ENCODE measurements at places on chromosomes 6 and 20.

DNA sequence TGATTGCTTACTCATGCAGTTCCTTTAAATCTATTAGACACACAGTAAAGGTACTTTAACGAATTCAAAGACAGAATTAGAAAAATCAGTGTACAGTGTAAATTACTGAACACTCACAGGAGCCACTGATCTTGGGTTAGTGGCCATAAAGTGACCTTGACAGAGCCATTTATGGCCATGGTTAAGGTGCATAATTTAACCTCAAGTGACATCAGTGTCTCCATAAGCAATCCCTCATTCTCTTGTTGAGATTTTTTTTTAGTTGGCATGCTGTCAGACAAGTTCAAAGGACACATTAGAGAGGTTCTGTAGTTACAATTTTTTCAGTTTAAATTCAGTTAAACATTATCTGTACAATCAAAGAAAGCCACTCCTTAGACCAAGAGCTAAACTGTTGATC, 334.4 kb downstream of the KHDRBS2 start:
- no peak for DNase-seq

DNA sequence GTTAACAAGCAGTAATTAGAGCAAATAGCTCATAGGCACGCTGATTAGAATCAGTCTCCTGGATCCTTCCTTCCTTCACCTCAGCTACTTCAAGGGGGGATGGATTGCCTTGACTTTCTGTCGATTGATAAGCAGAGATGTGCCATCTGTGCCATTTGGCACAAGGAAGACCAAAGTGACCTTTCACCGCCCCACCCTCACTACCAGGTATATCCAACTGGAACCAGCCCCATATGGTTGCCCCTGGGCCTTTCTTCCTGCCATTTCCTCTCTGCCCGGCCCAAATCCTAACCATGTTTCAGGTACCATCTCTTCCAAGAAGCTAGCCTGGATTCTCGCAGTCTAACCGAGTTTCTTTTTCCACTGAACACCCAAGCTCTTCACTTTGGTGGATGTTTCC, 8.7 kb upstream of the CPNE5 start:
- DNase-seq: no peak

GRCh38 chr6:2900821-2901644, 2.1 kb downstream of the SERPINB9 start:
- DNase-seq: no peak

GRCh38 chr20:52983726-52984450, 11.7 kb downstream of the TSHZ2 start:
- no peak for DNase-seq

DNA sequence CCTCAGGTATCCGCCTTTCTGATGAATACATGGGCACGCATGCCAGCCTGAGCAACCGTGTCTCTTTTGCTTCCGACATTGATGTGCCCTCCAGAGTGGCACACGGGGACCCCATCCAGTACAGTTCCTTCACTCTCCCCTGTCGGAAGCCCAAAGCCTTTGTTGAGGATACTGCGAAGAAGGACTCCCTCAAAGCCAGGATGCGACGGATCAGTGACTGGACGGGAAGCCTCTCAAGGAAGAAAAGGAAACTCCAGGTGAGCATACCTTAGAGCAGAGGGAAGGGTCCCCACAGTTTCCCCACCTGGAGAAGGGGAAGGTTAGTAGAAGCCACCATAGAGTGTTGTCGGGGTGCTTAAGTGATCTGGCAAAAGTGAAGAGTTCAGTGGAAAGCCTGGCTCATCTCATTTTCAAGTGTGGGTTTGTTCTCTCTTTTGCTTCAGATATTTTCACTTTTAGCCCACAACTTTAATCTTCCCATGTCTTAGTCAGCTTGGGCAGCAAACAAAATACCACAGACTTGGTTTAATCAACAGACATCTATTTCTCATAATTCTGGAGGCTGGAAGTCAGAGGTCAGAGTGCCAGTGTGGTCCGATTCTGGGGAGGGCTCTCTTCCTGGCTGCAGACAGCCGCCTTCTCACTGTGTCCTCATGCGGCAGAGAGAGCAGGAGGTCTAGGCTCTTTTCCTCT, 133.5 kb upstream of the CLDN20 start:
- no peak for DNase-seq

- no peak for DNase-seq
Observed at GRCh38 chr20:47117773-47118172, 223.1 kb downstream of the EYA2 start.

GRCh38 chr6:43923376-43924221, 153.6 kb downstream of the VEGFA start:
- DNase-seq: peak; percentile 78

- DNase-seq: no peak
Observed at GRCh38 chr20:8150591-8150990, 18.5 kb downstream of the PLCB1 start.

DNA sequence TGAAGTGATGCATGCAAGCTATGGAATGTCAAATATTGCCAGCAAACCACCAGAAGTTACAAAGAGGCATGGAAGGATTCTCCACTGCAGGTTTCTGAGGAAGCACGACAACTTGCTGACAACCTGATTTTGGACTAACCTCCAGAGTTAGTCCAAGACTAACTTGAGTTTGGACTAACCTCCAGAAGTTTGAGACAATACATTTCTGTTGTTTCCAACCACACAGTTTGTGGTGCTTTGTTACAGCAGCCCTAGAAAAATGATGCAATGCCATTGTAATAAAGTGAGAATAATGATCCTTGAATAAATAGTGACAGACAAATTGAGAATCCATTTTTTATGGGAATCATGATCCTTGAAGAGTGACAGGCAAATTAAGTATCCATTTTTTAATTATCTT, 169.9 kb upstream of the HDDC2 start:
- no peak for DNase-seq

- no peak for DNase-seq
Observed at GRCh38 chr20:7161690-7162089, 394.2 kb downstream of the BMP2 start.

DNA sequence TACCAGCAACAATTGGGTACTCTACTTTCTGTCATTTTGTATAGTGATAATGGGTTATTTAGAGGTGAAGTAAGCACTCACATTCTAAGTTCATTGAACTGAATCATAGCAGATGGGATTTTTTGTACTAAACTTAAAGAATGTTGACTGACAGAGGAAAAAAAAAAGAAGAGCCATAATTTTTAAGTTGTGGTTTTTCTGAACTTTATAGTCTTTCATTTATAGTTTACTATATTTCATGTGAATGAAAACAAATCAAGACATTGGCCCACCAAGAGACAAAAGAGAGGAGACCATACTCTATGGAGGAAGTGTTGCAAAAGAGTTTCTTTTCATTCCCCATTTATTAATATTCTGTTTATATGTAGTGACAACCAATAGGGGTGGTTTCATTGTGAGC, 685.7 kb downstream of the BCKDHB start:
- no peak for DNase-seq

GRCh38 chr6:159097256-159097655, 52.5 kb upstream of the TAGAP start:
- DNase-seq: no peak

- no peak for DNase-seq
Observed at GRCh38 chr20:6976106-6976900, 208.8 kb downstream of the BMP2 start.

- no peak for DNase-seq
Observed at GRCh38 chr6:119270545-119270944, 79.0 kb downstream of the MAN1A1 start.

DNA sequence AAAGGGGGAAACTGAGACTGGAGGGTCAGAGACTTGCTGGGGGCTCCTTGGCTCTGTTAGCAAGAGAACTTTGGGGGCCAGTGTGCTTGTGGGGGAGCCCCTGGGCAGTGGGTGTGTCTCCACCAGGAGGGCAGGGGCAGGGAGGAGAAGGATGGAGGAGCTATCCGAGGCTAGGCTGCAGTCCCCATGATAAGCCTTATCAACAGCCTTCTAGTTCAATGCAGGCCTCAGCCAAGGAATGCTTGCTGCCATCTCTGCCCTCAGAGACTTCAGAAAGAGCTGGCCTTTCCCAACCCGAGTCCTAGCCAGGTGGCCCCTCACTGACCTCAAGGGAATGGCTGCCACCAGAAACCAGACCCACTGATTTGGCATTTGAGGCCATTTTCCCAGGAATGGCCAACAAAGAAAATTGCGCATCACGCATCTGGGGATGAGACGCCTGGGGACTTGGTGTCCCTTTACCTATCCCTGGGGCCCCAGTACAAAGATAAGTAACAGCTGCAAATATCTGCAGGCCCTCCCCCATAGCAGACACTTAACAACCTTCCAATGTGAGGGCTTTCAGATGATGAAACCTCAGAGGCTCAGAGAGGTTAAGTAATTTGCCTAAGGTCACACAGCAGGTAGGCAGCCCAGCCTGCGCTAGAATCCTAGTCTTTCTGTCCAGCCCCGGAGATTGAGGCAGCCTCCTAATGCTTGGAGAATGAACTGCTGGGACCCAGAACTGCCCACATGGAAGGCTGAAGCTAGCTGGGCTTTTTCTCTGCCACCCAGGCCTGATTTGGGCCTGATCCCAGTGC, 4.9 kb downstream of the TGM2 start:
- DNase-seq: no peak

DNA sequence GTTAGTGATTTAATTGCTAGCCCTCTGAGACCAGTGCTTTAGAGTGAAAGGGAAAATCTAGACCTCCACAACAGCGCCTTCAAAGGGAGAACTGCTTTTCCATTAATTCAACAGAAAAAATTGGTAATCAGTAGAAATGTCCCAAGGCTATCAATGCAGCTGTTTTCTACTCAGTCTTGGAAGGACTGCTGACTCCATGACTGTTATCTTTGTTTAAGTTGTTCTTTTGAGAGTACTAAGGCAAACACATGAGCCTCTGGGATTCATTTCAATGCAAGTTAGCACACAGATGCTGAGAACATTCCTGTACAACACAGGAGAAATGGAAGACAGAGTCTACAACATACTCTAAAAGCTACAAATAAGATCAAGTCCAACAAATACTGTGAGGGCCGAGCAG, 301.7 kb upstream of the PTCHD4 start:
- DNase-seq: no peak

GRCh38 chr6:125924169-125924568, 32.4 kb upstream of the HINT3 start:
- DNase-seq: no peak

DNA sequence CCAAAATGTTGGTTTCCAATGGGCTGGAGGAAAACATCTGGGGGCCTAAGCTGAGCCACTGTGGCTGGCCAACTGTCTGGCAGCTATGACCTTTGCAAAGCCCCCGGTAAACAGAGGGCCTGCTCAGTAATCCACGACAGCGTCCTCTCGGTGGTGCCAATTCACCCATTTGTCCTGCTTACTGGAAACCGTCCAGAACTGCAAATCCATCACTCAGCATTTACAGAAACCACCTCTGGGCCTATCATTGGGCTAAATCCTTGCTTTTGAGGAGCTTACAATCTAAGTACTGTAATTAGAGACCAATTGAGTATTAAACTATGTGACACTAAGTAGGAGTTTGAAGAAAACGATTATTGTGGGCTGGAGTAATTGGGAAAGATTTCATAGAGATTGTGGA, 31.0 kb downstream of the ADAT2 start:
- no peak for DNase-seq

DNA sequence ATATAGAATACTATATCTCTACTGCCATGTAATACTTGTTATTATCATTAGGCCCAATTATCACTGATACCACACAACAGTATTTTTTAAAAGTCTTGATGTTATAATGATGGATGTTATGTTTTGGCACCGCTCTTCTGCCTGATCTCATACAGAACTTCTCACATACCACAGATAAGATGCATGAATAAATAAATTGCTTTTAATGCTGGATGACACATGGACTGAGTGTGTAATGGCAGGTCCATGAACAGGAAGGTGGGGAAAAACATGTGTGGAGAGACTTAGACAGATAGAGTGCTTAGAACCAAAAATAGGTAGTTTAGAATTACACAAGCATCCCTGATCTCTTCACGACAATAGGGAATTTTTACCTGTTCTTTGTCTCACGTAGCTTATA, 258.4 kb upstream of the MARCKS start:
- no peak for DNase-seq

DNA sequence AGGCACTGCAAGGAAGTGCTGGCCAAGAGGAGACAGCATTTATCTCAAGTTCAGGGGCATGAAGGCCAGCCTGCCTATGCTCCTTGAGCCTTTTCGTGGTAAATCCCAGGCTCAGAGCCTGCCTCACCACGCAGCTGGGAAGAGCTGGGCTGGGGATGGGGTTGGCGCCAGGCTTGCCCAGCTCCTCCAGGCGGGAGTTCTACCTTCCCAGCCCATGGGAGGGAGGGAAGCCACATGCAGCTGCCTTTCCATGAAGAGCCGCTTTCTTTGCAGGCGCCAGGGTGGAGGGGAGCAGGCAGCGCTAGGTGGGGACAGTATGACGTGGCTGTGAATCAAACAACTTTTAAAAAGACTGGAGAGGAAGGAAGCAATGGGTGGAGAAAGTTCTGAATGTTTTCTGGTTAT, 19.5 kb upstream of the SIRT5 start:
- DNase-seq: no peak

DNA sequence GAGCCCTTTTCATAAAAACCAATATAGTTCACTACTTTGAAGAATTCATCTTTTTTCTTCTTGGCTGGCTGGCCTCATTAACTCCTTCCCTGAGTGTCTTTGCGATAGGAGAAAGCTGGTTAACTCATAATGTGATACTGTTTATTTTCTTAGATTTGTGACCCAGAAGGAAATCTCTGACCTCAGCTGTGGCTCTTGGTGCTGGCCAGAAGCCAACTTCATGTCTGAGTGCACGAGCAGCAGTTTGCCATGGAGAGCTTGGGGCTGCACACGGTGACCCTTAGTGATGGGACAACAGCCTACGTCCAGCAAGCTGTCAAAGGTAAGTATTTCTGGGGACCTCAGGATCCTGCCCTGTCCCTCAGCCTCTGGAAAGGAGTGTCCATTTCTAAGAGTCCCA, 16.7 kb upstream of the DEF6 start:
- no peak for DNase-seq

- no peak for DNase-seq
Observed at GRCh38 chr6:39686976-39687375, 38.2 kb downstream of the KIF6 start.

GRCh38 chr20:24018796-24019195, 30.2 kb upstream of the GGTLC1 start:
- no peak for DNase-seq

DNA sequence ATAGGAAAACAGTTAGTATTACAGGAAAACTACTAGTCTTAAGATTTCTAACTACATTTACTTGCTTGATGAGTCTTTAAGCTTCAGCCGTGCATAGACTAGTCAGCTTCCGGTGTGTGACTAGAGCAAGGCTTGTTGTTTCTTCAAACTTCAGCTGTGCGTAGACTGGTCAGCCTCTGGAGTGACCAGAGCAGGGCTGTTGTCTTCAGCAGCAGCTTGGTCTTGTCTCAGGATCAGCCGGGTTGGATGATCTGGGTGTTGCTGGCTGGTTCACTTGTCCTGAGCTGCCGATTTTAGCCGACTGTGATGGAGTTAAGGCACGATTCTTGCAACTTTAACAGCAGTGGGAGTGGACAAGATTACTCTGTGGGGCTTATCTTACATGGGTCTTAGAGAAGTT, 44.7 kb downstream of the HLA-C start:
- no peak for DNase-seq

Measured in T1000 (cell line).